ENCODE measurements at places on chromosomes 1 and 21. TPM values are rescaled to one million over a fixed set of nuclear protein-coding genes. Genes with fewer than 3 reads are reported as not detected.

The SGIP1 gene
- 1.1 TPM for total RNA-seq

DNA sequence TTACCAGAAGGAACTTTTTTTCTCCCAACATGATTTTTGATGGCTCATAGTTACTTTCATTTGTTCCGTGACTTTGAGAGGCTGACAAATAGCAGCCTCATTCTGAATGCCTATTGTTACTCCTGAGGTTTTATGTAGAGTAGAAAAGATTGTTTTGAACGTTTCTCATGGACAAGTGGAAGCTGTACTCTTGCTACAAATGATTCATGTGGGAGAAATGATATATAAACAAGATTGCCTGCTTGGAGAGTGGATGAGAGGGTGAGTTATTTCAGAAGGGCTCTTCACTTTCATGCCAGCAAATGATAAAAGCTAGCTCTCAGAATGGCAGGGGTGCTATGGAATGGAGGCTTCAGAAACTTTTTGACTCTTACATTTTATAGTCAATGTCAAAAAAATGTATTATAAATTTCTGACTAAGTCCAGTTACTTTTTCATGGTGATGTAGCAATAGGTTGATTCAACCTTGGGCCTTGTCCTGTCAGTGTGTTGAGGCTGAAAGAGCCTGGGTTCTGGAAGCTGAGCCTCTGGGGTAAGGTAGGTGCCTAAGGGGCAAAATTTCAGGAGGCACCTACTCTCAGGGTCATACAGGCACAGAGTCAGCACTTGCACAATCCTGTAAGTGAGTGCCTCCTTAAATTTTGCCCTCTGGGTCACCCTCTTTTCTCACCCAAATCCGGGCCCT, 19.4 kb downstream of the JUN start:
- no peaks in the 10 kb centered on the region for H3K36me3 ChIP-seq
- peaks cover 14% of the 10 kb centered on the region for H3K4me1 ChIP-seq
- H3K4me3 ChIP-seq, result no peak overlapping the region

DNA sequence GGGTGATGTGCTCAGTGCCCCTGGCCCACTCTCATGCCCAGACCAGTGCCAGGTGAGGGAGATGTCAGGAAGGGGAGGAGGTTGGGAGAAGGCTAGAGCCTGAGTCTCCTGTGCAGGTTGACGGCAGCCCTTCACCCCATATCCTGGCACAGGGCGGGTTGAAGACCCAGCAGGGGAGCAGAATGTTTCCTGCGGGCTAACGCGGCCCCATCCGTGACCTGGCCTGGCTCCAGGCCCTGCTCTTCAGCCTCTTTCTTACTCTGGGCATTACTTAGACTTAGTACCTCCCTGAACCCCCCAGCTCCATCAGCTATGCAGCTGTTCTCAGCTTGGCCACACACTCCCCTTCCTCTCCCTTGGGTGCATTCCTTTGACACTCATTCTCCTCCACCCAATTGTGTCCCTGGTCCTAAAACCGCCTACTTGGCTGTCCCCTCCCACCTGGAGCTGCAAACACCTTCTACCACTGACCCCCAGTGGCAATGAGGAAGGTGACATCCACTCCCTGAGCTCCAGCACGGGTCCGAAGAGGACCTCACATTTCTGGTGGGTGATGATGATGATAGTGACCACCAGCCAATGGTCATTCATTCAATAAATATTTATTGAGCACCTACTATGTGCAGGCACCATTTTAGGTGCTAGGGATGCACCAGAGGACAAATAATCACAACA, 179.0 kb downstream of the PTPRU start:
- no peaks in the 10 kb centered on the region for H3K4me1 ChIP-seq
- no peak overlapping the region for H3K27ac ChIP-seq
- no peak overlapping the region for H3K4me3 ChIP-seq
- no peak for DNase-seq

GRCh38 chr1:12001249-12001917, 17.9 kb upstream of the MIIP start:
- no peak overlapping the region for H3K4me3 ChIP-seq
- no peak overlapping the region for H3K27ac ChIP-seq
- peaks cover 97% of the 10 kb centered on the region for H3K36me3 ChIP-seq
- no peak for DNase-seq

Measured in right lobe of liver (tissue), 6 donors.